Activated CD4-positive, alpha-beta memory T cell treated with anti-CD3 and anti-CD28 coated beads, Interleukin-2, amount 10 ng/mL, durations not matched to agents 7 days and 5 days (primary cell): ENCODE measurements at places on chromosomes 16 and 17.

DNA sequence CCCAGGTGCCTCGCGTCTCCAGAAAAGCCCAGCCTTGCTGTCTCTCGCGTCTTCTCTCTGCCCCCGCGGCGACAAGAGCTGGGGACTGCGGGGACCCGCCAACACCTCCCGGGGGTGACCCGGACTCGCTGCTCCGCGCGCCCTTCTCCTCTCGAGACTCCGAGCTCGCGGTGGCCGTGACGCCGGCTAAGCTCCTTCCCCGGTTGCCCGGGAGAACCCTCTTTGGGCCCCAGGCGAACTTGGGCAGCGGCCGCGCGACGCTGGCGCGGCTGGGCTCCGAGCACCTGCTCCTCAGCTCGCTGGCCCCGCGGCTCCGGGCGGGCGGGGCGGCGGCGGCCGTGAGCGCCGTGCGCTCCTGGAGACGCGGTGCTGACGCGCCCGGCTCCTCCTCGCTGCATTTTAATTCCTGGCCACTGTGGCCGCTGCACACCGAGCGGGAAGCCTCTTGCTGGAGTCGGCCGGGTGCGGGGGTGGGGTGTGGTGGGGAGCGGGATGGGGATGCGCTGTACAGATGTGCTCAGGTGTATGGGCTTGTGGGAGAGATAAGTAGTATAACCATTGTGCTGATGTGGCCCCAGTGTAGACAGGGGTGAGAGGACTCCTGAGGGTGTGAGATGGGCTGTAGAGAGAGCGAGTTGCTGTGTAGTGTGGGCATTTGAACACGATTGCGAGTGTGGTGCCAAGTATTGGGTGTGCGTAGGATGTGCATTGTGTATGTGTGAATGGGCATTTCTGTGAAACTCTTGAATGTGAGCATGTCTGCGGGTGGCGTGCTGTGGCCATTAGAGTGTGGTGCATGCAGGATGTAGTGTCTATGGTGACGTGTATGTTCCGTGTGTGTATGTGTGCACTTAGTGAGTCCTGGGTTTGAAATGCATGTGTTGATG lies at the start of gene ASIC2:
TSS of gene ASIC2 (minus strand) at position 315 of the 887 bp plus-strand sequence.
- DNase-seq = no peak

DNA sequence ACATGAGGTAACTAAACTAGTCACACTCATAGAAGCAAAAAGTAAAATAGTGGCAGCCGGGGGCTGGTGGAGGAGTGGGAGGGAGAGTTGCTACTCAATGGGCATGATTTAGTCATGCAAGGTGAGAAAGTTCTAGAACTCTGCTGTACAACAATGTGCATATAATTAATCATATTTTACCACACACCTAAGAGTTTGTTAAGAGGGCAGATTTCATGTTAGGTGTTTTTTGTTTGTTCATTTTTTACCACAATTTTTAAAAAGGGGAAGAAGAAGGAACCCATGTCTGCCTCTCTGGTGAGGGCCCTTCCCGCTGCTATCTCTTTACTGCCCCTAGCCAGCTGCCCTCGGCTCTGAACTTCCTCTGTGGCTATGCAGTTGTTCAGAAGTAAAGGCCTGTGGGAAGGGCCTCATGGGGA lies 11.2 kb downstream of the CD300LB start:
- DNase-seq = no peak

DNA sequence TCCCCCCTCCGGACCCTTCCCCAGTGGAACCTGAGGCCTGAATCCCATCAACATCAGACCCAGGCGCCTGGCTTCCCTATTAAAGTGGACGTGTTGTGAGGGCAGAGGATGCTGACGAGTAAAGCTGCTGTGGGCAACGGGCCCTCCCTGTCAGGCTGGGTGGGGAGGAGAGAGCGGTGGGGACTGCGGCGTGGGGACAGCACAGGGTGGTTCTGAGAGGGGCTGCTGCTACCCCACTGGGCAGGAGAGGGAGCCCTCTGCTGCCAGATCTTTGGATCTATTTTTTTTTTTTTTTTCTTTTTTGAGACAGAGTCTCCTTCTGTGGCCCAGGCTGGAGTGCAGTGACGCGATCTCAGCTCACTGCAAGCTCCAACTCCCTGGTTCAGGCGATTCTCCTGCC lies 5.9 kb downstream of the CA5A start:
- DNase-seq = no peak

- DNase-seq = no peak
Measured at GRCh38 chr16:82108100-82108499, 61.9 kb downstream of the MPHOSPH6 start.

DNA sequence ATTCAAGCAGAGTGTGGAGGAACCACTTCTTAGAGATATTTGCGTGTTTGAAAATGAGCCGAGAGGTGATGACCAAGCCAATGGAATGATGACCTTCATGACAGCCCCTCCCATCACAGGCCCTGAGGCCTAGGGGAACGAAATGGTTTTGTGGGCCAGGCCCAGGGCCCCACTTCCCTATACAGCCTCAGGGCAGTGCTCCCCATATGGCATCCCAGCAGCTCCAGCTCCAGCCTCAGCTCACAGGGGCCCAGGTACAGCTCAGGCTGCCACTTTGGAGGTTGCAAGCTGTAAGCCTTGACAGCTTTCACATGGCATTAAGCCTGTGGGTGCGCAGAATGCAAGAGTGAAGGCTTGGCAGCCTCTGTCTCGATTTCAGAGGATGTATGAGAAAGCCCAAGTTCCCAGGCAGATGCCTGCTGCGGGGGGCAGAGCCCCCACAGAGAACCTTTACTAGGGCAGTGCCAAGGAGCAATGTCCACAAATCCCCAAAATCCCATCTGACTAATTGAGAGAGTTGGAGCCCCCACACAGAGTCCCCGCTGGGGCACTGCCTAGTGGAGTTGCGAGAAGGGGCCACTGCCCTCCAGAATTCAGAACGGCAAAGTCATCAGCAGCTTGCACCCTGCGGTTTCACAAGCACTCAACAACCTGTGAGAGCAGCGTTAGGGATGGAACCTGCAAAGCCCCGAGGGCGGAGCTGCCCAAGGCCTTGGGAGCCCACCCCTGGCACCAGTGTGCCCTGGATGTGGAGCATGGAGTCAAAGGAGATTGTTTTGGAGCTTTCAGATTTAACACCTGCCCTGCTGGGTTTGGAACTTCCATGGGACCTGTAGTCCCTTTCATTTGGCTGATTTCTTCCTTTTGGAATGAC lies 21.2 kb downstream of the CHMP6 start:
- no peak for DNase-seq

GRCh38 chr16:11706180-11706742 lies 36.4 kb downstream of the TXNDC11 start:
- no peak for DNase-seq

DNA sequence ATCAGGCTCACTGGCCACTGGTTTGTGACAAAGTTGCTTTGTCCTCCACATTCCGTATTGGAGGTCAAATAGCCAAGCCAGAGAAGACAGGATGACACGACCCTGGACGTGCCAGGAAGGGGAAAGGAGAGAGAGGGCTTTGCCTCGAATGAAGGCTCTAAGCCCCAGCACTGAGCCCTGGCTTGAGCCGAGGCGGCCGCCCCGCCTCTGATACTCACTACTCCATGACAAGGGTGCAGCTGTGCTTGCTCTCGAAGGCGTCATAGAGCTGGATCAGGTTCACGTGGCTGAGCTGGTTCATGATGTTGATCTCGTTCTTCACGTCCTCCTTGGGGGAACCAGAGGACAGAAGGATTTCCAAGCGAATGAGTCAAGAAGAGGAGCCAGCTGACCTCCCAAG lies 19.3 kb downstream of the MYLK3 start:
- DNase-seq = no peak

- peak; percentile 72 for DNase-seq
Measured at GRCh38 chr17:45410144-45411091, 22.3 kb downstream of the ARHGAP27 start.

GRCh38 chr17:39069114-39069756 lies 82.2 kb downstream of the PLXDC1 start:
- peak; percentile 27 for DNase-seq

DNA sequence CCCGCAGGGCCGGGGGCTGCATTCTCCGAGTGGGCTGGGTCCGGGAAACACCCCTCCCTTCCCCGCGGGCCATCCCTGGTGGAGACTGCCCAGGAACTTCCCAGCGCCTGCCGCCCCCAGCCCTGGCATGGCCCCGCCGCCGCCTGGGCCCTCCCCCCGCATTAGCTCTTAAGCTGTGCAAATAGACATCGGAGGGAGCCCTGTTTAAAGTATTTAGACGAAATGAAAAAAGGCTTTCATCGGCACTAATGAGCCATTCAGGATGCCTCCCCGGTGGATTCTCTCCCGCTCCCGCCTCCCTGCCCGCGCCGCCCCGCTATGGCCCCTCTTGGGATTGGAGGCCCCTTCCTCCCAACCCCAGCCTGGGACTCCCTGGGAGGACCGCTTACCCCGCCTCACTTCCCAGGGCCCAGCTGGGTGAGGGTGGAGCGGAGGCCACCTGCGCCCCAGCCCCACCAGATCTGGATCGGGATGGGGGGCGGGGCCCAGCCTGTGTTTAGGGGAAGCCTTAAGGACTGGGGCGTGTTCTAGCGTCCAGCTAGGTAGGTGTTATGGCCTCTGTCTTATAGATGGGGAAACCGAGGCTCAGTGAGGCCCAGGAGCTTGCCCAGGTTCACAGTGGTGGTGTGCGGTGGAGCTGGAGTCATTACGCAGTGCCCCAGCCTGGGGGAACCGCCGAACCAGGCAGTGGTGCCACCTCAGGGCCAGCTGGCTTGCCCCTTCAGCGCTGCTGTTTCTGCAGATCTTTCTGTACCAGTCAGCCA lies 19.7 kb downstream of the SEZ6 start:
- no peak for DNase-seq

DNA sequence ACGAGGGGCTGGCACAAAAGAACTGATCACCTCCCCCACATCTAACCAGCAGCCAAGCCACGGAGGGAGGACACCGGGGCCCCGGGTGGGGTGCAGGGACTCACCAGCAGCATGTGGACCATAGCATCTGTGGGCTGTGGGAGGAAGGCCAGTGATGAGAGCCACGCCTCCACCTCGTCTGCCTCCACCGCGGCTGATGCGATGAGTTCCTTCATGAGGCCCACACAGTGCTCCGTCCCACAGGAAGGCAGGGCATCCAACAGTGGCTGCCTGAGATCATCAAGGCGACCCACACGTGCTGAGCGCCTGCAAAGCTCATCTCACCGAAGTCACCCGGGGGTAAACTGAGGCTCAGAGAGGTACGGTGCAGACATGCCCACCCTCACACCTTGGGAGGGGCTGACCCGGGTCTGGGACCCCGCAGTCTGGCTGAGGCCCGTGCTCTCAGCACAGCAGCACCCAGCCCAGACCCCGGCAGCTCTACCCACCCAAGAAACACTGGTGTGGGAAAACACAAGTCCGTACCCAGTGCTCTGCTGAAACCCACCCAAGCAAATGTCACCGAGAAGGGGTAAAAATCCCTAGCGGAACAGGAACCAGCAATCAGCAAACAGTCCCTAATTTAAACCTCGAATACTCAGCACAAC lies 85.9 kb downstream of the LITAF start:
- DNase-seq = no peak

- DNase-seq = no peak
Measured at GRCh38 chr16:65413861-65414260, 292.0 kb upstream of the CDH11 start.

GRCh38 chr16:4330277-4330874 lies 14.5 kb downstream of the GLIS2 start:
- DNase-seq = peak; percentile 75

DNA sequence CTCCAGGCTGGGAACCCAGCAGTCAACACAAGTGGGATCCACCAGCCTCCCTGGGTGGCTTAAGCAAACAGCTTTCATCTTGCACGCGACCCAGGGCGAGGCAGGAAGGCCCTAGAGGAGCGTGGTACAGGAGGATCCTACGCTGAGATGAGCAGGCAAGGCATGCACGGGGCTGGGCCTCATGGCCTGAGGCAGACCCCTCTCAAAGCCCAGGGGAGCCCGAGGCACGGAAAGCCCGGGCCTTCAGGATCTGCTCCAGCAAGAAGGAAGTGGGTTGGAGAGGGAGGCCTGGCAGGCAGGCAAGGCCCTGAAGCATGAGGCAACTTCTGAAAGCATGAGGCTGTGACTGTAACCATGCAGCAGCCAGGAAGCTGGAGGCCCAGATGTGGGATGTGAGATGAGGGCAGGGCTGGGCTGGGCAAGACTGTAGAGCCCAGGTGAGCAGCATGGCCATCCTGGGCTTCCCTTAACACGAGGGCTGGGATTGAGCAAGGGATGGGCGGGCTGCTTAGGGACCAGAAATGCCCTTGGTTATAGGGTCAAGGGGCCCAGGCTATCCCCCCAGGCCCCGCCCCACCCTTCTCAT lies 338.7 kb downstream of the C16orf95 start:
- no peak for DNase-seq

DNA sequence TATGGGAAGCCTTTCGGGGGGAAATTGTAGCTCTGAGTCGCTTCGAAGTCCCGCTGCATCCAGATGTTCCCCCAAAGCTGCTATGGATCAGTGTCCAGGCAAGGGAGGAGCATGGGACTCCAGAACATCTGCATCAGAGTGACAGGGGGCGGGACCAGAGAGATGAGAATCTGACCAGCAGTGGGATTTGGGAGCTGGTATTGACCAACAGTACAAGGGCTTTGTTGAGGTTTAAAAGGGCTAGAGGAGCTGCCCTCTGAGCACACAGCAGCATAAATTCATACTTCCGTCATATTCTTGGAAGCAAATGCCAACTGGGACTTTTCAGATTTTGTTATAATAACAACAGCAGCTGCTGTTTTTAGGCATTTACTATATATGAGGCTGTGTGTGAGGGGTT lies 10.6 kb downstream of the RBFOX1 start:
- no peak for DNase-seq
